NCI-H1436 treated with DMSO at 0.1 percent for 48 hours (cell line): ENCODE measurements at places on chromosomes 11 and 22.

DNA sequence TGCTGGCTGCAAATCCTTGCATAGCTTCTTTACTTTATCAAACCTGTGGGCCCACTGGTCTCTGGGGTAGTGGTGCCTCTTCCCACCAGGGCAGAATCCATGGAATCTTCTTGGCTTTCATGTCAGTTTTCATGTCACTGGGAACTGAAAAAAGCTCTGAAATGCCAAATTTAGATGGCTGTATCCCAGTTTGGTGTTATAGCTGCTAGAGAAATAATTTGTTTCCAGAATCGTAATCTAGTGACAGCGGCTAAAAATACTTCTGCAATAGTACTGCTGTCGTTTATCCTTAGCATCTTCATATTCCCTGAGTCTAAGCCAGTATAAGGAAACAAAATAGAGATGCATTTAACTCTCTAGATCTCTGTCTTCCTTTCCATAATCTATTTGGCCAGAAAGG is 983.4 kb upstream of the FAT3 start:
- no peak for DNase-seq

DNA sequence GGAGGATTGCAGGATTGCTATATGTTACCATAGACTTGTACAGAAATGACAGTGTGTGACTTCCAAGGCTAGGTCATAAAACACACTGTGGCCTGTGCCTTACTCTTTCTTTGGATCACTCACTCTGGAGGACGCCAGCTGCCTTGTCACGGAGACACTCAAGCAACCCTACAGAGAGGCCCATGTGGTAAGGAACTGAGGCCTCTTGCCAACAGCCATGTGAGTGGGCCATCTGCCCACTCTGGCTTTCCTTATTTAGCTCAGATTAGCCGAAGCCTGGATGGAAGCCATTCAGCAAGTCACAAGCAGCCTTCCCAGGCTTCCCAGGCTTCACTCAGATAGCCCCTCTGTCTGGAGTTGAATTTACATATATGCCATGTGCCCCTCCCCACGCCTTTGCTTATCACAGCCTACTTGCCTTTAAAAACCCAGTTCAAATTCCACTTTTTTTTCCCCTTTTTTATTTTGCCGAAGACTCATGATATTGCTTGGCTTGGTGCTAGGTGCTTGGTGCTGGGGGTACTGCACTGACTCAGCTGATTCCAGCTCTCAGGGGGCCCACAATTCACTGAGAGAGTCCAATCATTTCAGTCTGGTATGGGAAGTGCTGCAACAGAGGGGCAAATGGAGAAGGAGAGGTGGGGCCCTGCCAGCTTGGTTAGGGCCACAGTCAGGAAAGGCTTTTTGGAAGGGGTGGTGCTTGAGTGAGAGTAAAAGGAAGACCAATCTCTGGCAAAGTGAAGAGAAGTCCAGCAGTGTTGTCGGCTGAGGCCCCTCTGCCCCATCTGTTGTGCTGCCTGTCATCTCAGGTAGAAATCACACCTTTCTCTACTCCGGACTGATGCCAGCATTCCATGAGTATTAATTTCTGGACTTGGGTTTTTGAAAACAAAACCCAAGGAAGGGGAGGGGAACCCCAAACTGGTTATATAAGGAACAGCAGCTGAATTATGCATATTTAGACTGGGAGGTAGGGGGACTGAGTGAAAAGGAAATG is 14.5 kb upstream of the P4HA3 start:
- DNase-seq, result no peak

GRCh38 chr22:39300186-39300830 is 19.1 kb downstream of the RPL3 start:
- DNase-seq, result no peak

DNA sequence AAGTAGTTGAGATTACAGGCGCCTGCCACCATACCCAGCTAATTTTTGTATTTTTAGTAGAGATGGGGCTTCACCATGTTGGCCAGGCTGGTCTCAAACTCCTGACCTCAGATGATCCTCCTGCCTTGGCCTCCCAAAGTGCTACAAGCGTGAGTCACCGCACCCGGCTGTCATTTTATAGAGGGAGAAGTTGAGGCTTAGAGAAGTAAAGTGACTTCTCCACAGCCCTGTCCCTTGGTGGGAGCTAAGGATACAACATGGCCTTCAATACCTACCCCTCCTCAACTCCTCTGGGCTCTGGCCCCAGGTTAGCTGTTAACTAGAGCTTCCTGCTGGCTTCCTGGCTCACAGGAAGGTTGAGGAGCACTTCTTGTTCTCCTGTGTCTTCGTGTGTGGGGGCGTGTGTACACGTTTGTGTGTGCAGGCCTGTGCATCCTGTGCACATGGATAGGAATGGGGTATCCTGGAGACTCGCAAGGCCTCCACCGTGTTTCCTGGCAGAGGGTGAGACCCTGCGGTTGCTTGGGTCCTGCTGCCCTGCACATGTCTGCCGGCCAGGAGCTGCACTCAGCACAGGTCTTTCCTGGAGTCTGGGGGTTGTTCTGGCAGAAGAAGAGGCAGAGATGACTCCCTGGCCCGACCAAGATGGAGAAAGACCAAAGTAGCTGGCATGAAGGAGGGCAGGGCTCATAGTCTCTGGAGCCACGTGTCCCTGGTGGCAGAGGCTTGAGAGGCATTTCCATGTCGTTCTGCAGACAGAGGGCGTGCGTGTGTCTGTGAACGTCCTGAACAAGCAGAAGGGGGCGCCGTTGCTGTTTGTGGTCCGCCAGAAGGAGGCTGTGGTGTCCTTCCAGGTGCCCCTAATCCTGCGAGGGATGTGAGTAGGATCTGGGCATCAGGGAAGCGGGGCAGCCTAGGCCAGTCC is 2.4 kb downstream of the SIDT2 start:
- no peak for DNase-seq

DNA sequence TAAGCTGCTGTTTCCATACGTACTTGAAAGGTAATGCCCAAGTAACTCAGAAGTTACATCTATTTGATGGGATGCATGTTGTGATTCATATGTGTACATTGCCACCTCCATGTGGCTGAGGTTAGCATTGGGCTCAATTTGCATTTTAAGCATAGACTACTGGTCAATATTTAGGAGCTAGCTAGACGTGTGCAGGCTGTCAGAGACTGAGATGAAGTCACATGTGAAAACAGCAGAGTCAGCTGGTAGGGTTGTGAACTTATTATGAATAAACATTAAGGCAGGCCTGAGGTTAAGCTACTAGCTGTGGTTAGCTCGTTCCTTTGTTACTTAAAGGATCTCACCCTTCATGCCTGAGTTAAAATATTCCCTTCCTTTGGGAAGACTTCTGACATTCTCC is 114.5 kb upstream of the MTNR1B start:
- DNase-seq, result no peak

- no peak for DNase-seq
Measured at GRCh38 chr11:34501949-34502348, 11.6 kb downstream of the ELF5 start.

- DNase-seq, result no peak
Measured at GRCh38 chr11:4890279-4890678, 8.6 kb downstream of the OR51T1 start.

DNA sequence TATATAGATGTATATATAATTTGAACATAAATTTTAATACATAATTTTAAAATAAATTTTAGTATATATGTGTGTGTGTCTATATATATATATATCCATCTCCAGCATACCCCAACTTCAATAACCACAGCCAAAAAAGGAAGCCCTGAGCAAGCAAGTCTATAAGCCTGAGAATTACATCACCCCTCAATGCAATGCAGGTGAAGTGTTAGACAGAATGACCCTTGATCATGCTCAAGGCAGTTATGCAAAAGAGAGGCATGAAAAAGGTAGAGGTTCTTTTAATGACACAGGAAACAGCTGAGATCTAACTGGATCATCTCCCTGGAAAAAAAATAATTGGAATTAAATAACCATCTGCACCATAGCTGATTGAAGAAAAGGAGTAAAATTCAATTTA is 557.9 kb upstream of the ANO5 start:
- no peak for DNase-seq

GRCh38 chr11:112871909-112872500 is 89.2 kb upstream of the NCAM1 start:
- peak; percentile 87 for DNase-seq

GRCh38 chr22:35440129-35440528 is 40.2 kb downstream of the MCM5 start:
- no peak for DNase-seq

DNA sequence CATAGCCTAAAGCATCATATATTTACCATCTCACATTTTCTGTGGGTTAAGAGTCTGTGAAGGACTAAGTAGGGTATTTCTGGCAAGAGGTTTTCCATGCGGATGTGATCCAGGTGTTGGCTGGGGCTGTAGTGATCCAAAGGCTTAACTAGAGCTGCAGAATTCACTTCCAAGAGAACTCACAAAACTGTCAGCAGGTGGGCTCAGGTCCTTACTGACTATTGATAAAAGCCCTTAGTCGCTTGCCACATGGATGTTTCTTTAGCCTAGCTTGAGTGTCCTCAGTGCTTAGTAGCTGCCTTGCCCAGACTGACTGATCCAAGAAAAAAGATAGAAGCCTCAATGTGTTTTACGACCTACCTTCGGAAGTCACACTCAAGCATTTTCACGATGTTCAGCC is 250.8 kb downstream of the CNTN5 start:
- DNase-seq, result no peak

GRCh38 chr11:128310676-128311445 is 276.5 kb downstream of the ETS1 start:
- DNase-seq, result no peak

DNA sequence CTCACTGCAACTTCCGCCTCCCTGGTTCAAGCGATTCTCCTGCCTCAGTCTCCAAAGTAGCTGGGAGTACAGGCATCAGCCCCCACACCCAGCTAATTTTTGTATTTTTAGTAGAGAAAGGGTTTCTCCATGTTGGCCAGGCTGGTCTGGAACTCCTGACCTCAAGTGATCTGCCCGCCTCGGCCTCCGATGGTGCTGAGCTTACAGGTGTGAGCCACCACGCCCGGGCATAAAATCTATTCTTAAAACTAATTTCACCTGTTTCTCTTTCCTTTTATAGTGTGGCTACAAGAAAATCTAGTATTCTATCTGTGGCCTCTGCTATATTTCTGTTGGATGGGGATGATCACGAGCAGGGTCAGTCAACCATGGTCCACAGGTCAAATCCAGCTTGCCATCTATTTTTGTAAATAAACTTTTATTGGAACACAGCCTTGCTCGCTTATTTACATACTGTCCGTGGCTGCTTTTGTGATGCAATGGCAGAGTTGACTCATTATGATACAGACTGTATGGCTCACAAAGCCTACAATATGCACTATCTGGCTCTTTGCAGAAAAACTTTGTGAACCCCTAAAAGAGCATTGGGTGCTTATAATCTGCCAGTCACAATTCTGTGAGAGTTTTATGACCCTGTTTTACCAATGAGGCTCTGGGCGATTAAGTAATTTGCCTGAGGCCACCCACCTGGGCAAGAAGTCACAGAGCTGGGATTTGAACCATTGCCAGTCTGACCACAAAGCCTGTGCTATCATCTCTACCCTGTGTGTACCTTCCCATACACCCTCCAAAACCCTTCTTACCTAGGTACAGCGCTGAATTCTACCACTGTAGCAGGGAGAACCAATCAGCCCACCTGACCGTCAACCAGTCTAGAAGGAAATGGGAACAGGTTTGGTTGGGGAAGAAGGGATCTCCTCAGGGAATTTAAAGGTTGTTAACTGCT is 28.3 kb downstream of the SLC1A2 start:
- no peak for DNase-seq

DNA sequence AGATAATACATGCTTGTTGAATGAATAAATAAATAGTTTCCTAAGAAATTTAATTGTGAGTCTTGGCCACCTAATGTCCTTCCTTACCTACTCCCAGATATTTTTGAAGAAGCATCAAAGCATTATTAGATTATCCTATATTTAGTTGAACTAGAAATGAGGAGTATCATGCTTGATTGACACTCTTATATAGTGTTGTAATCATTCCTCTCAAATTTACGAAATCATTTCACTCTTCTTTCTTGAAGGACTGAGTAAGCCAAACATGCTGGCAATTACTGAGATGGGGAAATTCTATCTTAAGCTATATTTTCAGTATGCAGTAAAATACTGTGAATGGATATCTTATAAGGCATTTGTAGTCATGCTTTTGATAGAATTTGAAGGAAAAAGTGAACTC is 189.0 kb downstream of the LUZP2 start:
- no peak for DNase-seq

DNA sequence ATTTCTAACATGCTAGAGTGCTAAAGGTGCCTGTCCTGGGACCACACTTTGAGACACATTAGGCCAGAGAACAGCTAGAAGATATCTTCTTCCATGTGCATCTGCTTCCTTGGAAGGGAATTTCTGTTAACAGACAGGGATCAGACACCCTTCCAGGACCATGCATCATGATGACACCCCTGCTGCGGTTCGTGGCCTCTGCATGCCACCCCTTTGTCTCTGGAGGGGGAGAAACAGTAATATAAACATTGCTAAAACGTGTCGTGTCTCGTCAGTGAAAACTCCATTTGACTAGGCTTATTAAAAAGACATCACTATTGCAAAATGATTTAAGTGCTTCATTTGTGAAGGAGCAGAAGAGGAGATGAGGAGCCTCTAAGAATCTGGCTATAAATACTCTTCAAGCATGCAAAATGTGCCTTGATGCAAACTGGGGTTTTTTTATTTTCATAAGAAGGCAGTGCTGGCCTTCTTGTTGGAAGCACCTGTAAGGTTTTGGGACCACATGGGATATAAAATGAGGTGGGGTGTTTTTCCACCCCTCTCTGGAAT is 141.6 kb downstream of the MYO18B start:
- no peak for DNase-seq

GRCh38 chr11:27390318-27391295 is 27.6 kb upstream of the CCDC34 start:
- no peak for DNase-seq

DNA sequence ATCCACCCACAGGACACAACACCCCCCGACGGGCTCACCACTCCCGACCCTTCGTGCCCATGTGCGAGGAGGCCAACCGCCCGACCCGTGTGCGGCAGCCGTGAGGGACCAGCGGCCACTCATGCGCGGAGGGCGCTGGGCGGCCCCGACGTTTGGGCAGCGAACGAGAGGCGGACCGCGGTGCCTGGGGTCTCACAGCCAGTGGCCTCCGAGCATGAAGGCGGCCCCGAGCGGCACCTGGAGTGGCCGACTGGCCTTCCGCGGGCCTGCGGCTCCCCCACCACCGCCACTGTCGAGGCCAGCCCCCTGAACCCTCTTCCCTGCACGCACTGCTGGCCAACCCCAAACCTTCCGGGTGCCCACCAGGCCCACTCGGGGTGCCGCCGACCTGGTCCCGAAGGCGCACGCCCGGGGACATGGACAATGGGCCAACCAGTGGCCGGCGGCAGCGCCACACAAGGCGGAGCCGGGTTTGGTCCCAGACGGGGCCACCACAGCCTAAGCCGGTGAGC is 4274.9 kb upstream of the OR11H1 start:
- DNase-seq, result no peak

- no peak for DNase-seq
Measured at GRCh38 chr22:35172442-35172841, 84.9 kb upstream of the HMGXB4 start.
